ENCODE measurements at places on chromosomes 13 and 19.

GRCh38 chr19:15199661-15200552, 888 bp downstream of the NOTCH3 start:
- no peak for DNase-seq

GRCh38 chr13:94188201-94188854, 291.2 kb downstream of the DCT start:
- no peak for DNase-seq

DNA sequence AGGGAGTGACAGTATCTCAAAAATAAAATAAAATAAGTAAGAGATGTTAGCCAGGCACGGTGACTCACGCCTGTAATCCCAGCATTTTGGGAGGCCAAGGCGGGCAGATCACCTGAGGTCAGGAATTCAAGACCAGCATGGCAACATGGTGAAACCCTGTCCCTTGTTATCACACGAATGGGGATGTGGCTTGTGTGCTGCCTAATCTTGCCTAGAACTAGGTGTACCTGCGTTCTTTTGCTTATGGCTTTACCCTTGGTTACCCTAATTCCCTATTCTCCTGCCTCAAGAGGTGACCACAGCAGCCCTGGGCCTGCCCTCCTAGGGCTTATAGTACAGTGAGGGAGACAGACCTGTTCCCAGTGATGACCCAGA, 6.3 kb upstream of the PVR start:
- no peak for DNase-seq

DNA sequence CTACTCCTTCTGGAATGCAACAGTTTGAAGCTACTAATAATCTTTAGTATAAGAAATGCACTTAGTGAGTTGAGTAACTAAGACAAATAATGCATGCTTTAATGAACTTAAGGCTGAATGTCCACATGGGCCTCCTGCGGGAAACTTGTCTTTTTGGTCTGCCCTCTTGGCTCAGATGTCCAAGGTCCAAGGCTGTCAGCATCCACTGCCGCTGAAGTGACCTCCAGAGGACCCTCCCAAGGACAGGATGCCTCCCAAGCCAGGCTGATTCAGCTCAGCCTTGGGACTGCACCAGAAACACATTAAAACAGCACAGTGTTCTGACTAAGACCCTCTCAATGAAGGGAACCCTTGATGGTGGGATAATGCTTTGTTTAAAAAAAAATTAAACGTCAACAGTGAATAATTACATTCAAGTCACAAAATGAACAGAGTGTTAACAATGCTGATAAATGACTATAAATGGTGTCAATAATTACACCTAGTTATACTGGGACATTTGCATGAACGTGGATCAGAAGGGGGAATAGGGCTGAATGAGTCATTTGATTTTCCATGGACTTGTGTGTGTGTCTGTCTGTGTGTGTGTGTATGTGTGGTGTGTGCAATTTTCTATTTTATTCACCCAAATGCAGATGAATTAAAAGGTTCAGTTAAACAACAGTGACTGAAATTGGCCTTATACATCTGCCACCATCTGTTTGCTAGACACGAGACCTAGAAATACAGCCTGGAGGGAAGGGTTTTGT, 150.5 kb downstream of the COL4A1 start:
- DNase-seq = no peak

- DNase-seq = peak; percentile 7
Observed at GRCh38 chr13:44470638-44471562, 97.3 kb downstream of the SERP2 start.

DNA sequence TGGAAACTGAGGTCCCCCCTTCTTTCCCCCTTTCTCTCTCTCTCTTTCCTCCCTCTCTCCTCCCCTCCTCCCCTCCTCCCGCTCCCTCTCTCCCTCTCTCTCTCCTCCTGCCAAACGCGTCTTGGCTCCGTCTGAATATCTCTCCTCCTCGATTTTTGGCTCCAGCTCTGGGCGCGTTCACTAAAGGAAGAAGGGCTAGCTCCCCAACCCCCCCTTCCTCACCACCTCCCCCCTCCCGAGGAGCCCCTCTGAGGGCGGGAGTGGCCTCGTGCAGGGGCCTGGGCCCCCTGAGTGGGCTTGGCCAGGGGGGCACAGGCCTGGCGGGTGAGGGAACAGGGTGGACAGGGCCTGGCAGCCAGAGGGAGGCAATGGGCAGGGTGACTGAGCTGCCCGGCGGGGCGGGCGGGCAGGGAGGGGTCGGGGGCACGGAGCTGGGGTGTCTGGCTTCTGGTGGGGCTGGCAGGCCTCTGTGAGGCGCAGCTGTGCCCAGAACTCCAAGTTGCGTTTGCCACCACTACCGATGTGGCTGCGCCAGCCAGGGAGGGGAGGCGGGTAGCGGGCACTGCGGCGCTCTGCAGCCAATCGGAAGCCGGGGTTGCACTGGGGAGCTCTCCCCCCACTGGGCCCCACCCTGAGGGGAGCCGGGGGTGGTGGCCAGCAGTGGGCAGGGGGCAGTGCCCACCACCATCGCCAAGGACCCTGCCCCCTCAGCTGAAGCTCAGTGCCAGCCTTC, 7.1 kb downstream of the NFIX start:
- no peak for DNase-seq

GRCh38 chr13:50842990-50843256, 569 bp downstream of the DLEU7 start:
- DNase-seq = no peak

DNA sequence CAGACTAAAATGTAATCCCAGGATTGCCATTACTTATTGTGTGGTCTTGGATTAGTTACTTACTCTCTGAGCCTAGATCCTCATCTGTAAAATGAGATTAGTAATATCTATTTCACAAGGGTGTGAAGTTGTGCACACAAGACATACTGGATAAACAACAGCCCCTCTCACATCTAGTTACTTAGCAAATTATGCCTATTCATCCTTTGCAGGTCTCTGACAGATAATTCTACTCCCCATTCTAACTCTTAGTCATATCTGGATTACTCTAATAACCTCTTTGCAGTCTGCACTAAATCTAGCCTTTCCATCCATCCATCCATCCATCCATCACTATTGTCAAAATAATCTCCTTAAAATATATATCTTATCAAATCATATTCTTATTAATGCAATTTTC, 12.4 kb downstream of the MTRF1 start:
- no peak for DNase-seq

GRCh38 chr19:38819231-38819920, 6.6 kb upstream of the LGALS4 start:
- no peak for DNase-seq

DNA sequence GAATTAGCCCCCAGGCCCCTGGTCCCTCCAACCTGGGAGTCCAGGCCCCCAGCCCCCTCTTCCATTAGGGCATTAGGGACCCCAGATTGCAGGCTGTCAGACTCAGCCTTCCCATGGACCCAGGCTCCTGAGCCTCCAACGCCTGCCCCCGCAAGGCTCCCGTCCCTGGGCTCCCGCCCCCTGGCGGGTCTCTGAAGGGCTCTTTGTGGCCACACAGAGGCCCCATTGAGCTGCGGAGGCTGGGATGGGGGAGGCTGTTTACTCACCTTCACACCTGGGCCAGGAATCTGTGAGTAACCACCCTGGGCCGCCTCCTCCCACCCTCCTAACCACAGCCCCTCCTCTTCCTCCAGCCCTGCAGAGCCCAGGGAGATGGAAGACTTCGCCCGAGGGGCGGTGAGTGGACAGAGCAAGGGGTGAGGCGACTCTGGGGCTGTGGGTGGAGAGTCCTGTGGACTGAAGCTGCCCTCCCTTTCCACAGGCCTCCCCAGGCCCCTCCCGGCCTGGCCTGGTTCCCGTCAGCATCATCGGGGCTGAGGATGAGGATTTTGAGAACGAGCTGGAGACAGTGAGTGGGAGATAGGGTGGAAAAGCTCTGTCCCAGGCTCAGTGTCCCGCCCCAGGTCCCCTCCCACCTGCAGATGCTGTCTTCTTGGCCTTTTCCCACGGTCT, 4.9 kb downstream of the ARHGEF1 start:
- DNase-seq = no peak

DNA sequence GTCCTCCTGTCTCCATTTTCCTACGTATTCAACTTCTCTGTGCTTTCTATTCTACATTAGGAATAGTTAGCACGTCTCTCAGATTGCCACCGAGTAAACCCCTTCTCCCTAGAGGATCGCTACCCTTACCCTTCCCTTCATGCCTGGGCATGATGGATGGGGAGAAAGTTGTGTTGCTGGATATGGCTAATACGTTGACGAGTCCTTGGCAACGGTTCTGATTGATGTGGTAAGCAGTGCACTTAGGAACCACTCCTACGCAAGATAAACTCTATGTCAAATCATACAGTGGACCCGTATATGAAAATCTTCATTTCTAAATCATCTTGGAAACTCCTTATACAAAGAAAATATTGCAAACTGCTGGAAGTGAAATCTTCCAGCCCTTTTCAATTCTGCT, 224.5 kb downstream of the EFNB2 start:
- DNase-seq = no peak

GRCh38 chr13:33870046-33870668, 52.2 kb downstream of the RFC3 start:
- DNase-seq = peak; percentile 94

DNA sequence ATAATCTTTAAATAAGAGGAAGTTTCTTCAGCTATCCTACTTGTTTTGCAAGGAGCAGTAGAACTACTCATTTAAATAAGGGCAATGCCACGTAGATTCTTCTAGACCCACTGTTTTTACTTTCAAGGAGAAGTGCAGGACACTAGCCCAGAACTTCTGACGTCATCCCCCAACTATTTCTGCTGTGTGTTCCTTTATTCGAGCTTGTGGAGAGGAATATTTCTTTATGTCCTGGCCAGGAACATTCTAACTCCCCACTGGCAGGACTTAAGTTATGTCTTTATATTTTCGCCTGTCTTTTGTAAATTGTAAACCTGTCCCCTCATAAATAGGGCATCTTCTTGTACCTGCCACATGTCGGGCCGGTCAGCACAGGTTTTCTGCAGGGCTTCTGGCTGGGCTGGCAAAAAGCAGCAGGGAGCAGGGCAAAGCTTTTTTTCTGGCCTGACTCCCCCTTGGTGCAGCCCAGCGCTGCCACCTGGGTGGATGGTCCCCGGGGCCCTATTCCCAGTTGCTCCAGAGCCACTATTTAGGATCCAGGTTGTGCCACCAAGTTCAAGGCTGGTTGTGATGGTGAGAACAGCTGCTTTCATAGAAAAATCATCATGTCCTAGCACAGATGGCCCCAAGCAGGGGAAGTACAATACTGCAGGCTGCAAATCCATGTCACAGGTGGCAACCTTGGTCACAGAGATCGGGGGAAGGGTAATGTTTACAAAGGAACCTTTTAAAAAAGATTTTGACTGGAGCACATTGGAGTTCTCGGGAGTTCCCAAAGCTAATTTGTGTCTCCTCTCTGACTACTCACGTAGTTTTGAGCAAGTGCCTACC, 1.8 kb downstream of the MBNL2 start:
- DNase-seq = peak; percentile 70

DNA sequence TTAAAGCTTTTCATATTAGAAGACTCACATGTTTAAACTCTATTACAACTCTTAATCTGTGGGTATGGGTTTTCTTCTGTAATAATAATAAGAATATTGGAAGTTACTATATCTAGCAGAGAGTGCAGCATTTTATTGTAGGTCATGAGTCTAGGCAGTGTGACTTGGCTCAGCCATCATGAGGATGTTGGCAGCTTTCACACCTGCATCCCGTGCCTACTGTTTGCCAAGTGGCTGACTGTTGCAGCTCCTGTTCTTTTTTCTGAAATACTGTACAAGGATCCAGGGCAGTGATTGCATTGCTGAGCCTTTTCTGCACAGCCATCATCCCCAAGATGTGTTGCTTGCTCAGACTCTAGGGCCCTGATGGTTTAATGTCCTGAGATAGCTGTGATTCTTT, 47.4 kb downstream of the MTUS2 start:
- no peak for DNase-seq

DNA sequence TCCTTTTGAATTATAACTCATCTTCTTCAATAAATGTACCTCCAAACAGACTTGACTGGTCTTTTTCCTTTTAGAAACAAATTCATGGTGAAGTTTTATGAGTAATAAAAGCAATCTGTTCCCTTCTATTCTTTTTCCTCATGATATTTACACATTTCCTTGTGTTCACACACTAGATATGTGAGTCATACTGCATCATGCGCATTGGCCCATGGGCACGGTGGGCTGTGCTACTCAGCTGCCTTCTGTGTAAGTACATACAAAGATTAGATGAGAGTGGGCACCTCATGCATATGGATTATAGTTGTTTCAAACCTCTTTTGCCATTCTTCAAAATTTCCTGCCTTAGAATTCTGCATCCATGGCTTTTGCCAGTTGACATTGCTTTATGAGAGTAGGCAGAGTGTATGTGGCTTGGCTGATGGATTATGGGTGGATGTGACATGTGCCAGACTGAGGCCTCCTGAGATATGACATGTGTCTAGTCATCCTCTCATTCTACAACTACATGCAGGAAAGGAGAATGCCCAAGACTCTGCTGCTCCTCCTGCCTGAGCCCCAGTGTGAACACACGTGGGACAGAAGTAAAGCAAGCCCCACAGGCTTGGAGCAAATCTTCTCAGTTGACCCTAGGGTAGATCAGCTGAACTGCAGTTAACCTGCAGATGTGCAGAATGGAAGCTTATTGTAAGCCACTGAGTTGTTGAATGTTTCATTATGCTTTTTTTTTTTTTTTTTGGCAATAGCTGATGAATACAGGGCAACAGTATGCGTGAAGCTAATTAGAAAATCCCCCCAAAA, 109.9 kb downstream of the RBM26 start:
- DNase-seq = no peak

- DNase-seq = no peak
Observed at GRCh38 chr13:60797112-60797511, 400.1 kb downstream of the TDRD3 start.

- DNase-seq = no peak
Observed at GRCh38 chr13:42747399-42747873, 33.9 kb upstream of the FAM216B start.

- peak; percentile 60 for DNase-seq
Observed at GRCh38 chr13:80577926-80578670, 237.2 kb upstream of the SPRY2 start.

- no peak for DNase-seq
Observed at GRCh38 chr19:11649941-11650340, 52.7 kb downstream of the ZNF627 start.

GRCh38 chr19:14218620-14219330, 12.8 kb upstream of the ADGRL1 start:
- DNase-seq = no peak

- no peak for DNase-seq
Observed at GRCh38 chr13:45224176-45224575, 23.3 kb upstream of the KCTD4 start.

DNA sequence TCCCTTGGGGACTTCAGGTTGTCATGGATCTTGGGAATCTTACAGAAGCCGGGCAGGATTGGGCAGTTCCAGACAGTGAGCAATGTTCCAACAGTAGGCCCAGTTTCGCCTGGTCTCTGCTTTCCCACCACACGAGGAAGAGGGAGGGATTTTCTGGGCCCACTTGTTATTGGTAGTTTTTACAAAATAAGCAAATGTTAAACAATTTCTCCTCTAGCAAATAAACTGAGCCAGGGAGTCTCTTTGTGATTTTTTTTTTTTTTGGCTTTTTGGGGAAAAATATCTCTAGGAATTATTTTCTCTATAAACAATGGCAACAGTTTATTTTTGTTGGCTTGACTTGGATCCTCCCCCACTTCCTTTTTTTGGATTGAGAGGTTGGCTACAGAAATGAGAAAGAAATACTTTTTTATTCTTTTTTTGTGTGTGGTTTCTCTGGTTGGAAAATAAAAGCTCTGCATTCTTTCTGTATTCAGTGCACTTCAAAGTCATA, 89.3 kb downstream of the TM9SF2 start:
- no peak for DNase-seq

- DNase-seq = no peak
Observed at GRCh38 chr13:110185696-110186095, 121.3 kb downstream of the COL4A1 start.

- DNase-seq = no peak
Observed at GRCh38 chr13:41054212-41054877, 7.0 kb upstream of the WBP4 start.

Measured in SHP77 treated with DMSO at 0.1 percent for 48 hours (cell line).